CD4-positive, alpha-beta T cell (primary cell): ENCODE measurements at places on chromosomes 2 and 18.
A peak's percentile ranks its signal among the peaks of the same experiment; 100 is the strongest.

GRCh38 chr2:224221455-224221913 lies 180.4 kb downstream of the FAM124B start:
- DNase-seq, result no peak

GRCh38 chr2:102435741-102436140 lies 12.8 kb downstream of the IL18RAP start:
- DNase-seq, result no peak

DNA sequence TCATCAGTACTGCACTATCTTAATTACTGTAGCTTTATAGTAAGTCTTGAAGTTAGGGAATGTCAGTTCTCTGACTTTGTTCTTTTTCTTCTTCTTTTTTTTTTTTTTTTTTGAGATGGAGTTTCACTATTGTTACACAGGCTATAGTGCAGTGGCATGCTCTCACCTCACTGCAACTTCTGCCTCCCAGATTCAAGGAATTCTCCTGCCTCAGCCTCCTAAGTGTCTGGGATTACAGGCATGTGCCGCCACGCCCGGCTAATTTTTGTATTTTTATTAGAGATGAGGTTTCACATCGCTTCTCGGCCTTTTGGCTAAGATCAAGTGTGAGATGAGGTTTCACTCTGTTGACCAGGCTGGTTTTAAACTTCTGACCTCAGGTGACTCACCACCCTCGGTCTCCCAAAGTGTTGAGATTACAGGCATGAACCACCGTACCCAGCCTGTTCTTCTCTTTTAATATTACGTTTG lies 41.9 kb upstream of the TANC1 start:
- no peak for DNase-seq

DNA sequence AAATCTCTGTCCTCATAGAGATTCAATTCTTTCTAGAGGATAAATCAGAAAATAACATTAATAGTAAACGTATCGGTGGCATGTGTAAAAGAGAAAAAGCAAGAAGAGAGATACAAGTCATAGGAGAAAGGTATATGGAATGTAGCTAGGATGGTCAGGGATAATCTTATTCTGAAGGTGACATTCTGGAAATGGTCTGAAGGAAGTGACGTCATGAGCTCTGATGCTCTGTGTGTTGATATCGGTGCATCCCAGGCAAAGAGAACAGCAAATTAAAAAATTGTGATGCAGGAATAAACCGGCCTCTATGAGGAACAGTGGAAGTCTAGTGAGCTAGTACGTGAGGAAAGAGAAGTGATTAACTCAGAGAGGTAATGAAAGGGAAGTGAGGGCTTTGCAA lies 1215.8 kb downstream of the CNTNAP5 start:
- DNase-seq, result no peak

- no peak for DNase-seq
Measured at GRCh38 chr2:203822240-203822639, 45.3 kb upstream of the CTLA4 start.

DNA sequence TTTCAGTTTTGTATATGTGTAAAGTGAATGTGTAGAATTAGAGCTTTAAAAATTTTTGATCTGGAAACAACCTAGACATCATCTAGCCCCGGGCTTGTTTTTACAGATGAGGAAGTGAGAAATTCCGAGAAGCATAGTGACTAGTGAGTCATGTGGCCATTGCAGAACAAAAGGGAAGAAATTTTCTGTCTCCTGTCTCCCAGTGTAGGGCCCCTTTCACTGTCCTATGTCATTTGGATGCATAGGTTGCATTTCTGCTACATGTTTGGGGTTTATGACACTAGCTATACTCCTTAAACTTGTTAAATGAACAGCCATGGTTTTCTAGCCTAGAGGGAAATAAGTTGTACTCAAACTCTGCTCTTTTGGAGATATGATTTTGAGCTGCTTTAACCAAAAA lies 84.6 kb downstream of the PLCL1 start:
- DNase-seq, result peak; percentile 78

DNA sequence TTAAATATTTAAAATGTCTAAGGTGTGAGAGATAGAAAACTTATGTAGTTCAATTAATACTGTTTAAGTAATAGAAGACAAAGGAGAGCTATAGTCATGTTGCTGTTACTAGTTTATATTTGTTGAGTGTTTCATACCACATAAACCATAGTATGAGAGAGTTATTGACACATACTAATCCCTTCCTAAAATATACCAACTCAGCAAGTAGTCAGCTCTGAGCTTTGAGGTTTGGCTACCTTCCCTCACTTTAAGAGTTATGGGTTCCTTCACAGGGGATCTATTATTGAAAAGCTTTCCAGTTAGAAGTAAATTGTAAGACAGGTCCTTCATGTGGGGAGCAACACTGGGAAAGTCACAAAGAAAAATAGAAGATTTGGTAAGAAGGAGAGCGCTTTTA lies 701.6 kb upstream of the ZEB2 start:
- DNase-seq, result no peak

DNA sequence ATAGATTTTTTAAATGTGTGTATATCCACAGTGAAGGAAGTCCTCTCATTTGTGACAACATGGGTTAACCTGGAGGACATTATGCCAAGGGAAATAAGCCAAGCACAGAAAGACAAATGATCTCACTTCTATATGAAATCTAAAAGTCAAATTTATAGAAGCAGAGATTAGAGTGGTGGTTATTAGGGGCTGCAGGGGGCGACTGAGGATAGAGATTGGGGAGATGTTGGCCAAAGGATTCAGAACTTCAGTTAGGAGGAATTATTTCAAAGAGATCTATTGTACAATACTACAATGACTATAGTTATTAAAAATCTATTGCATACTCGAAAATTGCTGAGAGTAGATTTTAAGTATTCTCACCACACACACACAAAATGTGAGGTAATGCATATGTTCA lies 252.4 kb upstream of the SLC39A10 start:
- peak; percentile 30 for DNase-seq

DNA sequence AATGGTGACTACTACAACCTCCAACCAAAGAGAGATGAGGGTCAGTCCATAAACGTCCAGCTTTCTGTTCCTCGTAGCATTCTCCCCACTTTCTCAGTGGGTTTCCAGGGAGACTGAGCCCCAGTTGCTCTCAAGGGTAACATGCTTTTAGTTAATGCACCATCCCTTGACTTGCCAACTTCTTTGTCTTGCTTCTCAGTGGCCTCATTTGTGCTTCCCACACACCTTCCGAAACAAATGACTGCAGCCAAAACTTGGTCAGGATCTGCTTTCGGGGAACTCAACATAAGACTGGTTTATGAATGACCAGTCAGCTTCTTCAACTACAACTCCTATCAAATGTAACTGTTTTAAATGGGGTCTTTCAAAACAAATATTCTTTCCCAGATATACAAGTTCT lies 94.1 kb downstream of the COL6A3 start:
- DNase-seq, result no peak

DNA sequence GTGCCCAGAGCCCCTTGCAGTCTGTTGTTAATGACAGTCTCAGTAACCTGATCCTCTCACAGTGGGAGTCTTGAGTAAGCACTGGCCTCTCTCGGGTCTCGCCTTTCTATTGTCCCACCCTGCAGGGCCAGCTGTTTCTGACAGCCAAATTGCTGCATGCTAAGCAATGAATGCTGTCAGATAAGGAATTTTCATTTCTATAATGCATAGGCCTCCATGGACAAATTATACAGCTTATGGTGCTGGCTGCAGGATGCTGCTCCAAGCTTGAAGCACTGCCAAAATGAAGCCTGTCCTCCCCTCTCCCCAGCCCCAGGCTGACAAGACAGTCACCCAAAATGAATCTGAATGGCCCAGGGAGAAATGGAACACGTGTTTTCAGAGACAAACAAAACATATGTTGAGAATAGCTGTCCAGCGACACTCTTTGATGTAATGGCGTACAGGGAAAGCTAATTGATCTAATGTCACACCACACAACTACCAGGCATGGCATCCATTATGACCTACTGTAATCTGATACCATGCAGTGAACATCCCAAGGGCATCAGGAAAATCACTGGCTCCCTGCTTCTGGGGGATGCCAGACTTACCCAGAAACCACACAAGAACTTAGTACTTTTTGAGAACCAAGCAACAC lies 36.8 kb downstream of the ACVR1 start:
- DNase-seq, result no peak

GRCh38 chr2:44470151-44470550 lies 108.4 kb downstream of the CAMKMT start:
- no peak for DNase-seq

DNA sequence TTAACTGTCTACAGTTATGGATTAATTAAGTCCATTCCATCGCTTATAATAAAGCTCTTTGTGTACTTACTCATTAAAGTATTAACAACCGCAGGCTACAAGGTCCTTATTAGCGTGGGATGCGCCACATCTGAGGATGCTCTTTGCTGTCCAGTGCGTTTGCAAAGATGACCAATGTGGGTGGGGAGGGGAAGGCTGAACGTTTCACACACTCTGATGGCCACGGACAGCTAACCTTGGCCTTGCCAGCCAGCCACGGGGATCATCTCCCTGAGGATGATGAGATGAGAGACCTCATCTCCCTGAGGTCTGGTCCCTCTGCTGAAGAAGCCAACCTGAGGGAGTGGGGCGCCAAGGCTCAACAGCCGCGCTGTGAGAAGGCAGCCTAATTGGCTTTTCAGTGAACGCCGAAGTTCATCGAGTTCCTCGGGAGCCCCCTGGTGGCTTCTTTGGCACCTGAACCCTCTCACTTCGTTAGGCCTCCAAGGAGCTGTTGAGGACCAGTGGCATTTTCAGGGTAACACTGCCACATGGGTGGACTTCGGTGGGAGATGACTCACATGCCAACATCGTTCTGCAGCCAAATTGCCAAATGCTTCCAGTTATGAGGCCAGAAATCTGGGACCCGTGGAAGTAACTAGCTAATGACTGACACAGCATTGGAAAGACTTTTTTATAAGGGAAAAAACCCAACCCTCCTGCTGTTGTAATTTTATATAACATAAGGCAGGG lies 69.3 kb upstream of the SEC11C start:
- DNase-seq, result peak; percentile 73

- no peak for DNase-seq
Measured at GRCh38 chr2:666441-666840, 10.8 kb downstream of the TMEM18 start.

- no peak for DNase-seq
Measured at GRCh38 chr2:176413786-176414185, 144.5 kb downstream of the MTX2 start.

GRCh38 chr2:120826260-120826648 lies 90.6 kb downstream of the GLI2 start:
- DNase-seq, result no peak

DNA sequence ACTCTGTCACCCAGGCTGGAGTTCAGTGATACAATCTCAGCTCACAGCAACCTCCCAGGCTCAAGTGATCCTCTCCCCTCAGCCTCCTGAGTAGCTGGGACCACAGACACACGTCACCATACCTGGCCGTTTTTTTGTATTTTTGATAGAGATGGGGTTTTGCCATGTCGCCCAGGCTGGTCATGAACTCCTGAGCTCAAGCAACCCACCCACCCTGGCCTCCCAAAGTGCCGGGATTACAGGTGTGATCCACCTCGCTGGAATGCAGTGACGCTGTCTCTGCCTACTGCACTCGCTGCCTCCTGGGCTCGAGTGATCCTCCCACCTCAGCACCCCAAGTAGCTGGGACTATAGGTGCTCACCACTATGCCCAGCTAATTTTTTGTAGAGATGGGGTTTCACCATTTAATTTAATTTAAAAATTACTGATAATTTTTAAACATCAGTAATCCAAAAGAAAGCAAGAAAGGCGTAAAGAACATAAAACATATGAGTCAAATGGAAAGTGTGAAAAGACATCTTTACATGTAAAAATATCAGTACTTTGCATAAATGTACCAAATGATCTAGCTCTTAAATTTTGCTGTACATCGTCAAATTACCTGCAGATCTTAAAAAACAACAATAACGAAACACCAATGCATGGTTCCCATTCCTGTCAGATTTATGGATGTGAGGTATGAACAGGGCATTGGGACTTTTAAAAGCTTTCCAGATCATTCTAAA lies 2.8 kb upstream of the ZNF236 start:
- DNase-seq, result no peak

GRCh38 chr2:240645346-240645745 lies 20.1 kb downstream of the GPR35 start:
- DNase-seq, result no peak

- no peak for DNase-seq
Measured at GRCh38 chr18:76771192-76771799, 51.1 kb upstream of the ZNF236 start.

DNA sequence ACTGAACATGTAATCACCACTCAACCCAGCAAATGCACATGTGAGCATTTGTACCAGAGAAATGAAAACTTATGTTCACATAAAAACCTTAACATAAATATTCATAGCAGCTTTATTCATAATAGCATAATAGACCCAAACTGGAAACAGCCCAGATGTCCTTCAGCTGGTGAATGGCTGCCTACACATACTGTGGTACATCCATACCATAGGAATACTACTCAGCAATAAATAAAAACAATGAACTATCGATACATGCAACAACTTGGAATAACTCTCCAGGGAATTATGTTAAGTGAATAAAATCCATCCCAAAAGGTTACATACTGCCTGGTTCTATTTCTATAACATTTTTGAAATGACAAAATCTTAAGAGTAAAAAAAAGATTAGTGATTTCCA lies 140.0 kb downstream of the AGPS start:
- DNase-seq, result no peak

- DNase-seq, result no peak
Measured at GRCh38 chr2:219017201-219017931, 23.9 kb downstream of the CFAP65 start.

- DNase-seq, result no peak
Measured at GRCh38 chr18:51630706-51631105, 433.2 kb upstream of the MEX3C start.

- no peak for DNase-seq
Measured at GRCh38 chr18:8933714-8934284, 168.7 kb upstream of the NDUFV2 start.

GRCh38 chr2:234355021-234355720 lies 141.7 kb downstream of the ARL4C start:
- no peak for DNase-seq

DNA sequence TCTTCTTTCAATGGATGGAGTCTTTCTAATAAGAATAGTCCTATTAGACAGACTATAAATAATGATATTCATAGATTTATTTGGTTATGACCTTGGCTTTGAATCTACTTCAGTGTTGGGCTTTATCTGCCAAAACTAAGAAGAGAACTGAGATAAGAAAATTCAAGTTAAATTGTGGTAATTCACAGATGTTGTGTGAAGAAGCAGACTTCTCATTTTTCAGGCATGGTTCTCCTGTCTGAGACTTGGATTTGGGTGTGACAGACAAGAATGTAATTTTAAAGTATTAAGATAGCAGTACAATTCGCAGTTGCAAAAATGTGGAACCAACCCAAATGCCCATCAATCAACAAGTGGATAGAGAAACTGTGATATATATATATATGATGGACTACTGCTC lies 124.7 kb downstream of the QPCT start:
- no peak for DNase-seq

DNA sequence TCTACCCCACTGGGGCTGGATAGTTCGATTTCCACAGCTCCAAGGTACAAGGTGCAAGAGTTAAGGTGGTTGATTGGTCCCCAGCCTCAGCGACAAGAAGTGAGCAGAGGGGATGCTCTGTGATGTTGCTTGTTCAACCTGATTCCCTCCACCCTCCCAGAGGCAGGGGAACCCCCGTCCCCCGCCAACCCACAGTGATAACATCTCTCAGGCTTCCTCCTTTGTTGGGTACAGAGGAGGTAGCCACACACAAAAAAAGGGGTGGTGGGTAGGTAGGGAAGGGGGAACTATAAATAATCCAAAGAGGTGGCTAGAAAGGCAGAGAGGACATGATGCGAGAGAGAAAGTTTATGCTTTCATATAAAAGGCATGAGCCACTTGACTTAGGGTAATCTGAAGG lies 192.9 kb upstream of the POU3F3 start:
- DNase-seq, result no peak
